ENCODE measurements at places on chromosomes 6 and 20.

DNA sequence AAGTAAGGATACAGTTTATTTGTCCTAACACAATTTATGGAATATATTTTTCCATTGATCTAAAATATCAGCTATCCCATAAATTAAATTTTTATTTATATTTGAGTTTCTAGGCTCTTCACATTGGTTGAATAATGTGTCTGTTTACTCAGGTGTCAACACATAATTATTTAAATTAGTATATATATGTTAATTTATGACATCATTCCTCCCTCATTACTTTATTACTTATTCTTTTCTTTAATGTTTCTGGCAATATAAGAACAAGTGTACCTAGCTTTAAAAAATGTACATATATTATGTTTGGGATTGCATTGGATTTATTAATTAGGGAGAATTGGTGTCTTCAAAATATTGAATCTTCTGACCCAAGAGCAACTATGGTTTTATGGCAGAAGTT is 31.2 kb upstream of the TCF21 start:
- DNase-seq = no peak

DNA sequence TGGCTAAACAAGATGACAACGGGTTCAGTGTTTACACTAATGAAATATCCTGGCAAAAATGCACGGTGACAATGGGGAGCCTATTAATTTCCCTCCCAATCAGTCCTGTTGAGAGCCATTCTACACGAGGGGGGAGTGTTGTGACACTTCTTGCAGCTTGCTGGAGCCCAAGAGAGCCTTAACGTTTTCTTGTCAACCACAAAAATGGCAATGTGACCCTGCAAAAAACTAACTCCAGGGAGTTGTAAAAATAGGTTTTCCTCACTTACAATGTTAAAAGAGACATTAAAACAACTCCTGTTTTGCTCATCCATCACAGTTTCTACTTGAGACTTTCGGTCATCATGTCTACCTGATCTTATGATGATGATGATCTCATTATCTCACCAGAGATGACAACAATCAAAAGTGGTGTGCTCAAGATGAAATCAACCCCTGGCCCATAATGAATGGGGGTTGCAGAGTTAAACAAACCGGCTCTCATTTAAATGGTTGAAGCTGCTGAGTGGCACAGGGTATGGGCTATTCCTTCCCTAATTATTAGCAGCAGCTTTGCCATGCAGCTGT is 57.9 kb downstream of the GJA10 start:
- no peak for DNase-seq

GRCh38 chr6:166415306-166415705 is 32.6 kb upstream of the MPC1 start:
- DNase-seq = no peak

GRCh38 chr6:113211170-113211569 is 646.0 kb upstream of the MARCKS start:
- no peak for DNase-seq

- no peak for DNase-seq
Observed at GRCh38 chr20:58621906-58622548, 29.1 kb upstream of the STX16 start.

GRCh38 chr20:52675375-52675774 is 296.8 kb upstream of the TSHZ2 start:
- DNase-seq = no peak

DNA sequence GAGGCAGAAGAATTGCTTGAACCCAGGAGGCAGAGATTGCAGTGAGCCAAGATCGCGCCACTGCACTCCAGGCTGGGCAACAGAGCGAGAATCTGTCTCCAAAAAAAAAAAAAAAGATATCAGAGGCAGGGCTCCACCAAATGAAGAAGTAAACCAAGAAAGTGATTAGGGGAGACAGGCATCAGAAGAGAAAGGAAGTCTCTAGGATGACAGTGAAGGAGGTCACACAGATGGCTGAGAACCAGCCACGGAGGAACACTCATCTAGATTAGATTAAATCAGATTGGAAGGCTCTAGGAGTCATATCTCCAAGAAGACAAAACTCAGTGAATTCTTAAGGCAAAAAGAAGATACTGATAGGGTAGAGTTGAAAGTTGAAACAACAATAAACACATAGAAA is 102.2 kb upstream of the CCDC28A start:
- no peak for DNase-seq

DNA sequence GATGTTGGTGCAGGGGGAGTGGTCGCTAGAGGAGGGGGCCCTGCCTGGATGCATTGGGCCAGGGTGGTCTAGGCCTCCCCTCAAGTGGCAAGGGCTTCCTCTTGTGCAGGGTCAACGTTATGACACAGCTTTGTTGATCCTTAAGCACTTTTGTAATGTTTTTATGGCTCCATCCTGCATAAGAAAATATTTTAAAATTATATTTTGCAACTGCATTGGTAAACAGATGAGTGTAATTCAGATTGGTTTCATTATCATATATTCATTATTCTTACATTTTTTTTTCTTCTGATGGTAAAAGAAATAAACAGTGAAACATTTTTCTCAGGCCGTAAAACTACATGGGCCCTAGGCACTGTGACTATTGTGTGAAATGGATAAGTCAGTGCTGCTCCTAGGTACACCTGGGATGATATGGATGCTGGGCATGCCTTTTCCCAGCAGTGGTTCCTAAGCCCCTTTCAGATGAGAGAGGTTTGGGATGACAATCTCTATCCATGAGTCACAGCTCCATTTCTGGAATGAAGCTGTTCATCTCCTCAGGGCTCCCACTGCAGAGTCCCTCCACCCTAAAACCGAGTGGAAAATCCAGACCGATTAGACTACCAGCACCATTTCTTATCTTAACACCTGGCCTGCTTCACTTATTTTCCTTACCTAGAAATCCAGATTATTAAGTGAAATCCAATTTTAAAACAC is 5.8 kb upstream of the SIM1 start:
- no peak for DNase-seq

All from T1000 (cell line).